Activated T-cell treated with anti-CD3 and anti-CD28 coated beads, Interleukin-2, amount 50 U/mL, for 4 hours (primary cell): ENCODE measurements at places on chromosomes 1 and 21. TPM values are rescaled to one million over a fixed set of nuclear protein-coding genes. Genes with fewer than 3 reads are reported as not detected.

DNA sequence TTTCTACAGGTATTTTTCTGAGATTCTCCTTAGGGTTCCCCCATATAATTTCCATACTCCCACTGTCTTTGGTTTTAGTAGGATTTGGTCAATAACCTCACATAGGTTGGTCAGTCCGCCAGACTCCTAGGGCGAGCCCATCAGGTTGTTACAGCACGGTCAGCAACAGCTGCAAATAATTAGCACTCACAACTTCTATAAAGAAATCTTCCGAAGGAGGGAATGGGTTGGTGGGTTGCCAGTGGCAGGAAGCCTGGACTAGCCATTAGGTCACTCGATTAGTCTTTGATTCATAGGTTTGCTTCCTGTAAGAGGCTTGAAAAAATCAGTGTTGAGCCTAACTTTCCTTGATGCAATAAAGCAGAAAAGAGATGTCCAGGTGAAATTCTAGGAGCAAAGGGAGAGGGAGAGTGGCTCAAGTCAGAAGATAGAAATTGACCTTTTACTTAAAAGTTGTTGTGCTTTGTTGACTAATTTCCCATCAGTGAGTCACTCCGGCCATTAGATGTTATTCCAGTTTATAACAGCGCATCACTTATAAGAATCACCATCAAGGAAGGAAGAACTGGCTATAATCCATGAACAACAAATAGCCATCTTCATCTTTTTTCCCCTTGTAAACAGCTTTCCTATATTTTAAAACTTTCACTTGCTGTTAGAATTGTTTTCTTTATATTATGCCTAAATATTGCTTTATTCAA lies 88.3 kb downstream of the TPR start:
- no peak for DNase-seq

DNA sequence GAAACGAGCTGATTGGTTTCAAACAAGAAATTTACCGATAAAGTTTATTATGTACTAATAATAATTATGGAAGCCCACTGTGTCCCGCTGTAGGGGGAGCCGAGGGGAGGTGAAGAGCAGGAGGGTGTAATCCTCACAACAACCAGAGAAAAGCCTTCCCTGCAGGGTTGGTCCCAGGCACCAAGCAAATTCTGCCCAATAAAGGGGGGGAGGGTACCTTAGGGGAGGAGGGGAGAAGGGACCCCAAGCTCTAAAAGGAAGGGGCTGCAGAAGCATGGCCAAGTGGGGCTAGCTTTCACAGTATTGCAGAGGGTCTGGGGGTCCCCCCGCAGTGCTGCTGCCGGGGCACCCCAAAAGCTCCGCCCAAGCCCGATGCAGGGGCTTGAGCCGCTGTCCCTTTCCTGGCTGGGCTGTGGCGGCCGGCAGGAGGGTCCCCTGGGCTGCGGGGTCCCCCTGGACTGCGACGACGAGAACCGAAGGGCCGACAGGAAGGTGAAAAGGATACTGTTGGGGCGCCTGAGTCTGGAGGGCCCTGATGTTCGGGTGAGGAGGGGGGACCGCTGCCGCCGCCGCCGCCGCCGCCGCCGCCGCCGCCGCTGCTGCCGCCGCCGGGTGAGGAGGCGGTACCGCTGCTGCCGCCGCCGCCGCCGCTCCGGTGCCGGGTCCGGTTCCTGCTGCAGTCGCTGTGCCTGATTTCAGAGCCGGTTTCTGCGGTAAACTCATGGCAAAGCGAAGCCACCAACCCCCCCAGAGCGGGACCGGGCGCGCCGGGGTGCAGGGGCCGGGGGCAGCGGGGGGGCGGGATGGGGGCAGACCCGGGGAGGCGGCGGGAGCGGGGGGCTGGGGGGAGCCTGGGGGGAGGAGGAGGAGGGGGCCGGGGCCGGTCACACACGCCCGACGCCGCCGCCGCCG lies 771 bp downstream of the EIF4G3 start:
- DNase-seq: peak; percentile 46

DNA sequence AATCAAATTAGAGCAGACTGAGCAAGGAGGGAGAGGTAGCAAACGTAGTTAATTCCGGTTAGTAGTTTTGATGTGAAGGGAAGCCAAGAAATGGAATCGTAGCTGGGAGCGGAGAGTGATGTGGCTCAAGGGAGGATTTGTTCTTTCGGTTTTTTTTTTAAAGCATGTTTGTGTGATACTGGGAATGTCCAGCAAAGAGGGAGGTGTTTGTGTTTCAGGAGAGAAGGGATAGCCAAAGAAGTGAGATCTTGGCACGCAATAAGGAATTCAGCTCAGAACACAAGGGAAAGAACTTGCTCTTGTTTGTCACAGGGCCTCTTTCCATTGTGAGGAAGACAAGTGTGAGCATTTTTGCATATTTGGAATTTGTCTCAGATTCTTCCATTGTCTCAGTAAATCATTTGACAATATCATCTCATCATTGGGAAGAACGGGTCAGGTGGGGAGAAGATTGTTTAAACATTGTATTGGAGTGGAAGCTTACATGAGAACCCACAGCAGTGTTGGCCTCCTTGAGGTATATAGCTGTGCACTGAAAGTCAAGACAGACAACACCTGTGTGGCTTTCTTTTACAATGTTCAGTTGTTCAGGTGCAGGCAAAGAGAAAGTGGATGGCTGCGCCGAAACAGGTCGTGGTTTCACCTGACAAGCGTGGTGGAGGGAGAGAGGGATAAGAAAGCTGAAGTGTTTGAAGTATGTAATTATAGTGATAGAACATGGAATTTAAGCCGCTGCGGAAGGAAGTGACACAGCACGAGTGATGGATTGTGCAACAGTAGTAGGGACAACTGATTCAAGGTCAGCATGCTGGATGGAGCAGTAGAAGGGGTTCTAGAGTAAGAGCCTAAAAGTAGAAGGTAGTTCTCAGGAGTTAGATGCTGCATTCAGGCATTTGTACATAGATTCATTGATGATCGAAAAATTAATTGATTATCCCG lies 25.4 kb downstream of the FMN2 start:
- DNase-seq: no peak

GRCh38 chr1:201573030-201573429 lies 34.1 kb downstream of the NAV1 start:
- DNase-seq: no peak

- no peak for DNase-seq
Measured at GRCh38 chr1:70675737-70676156, 264.7 kb downstream of the CTH start.

GRCh38 chr1:113684153-113684541 lies 75.1 kb downstream of the PHTF1 start:
- no peak for DNase-seq

Gene HMCN1
- 0.03 TPM for total RNA-seq

Gene MIXL1
- total RNA-seq: not detected
